Right ventricle myocardium superior (tissue), 1 donor: ENCODE measurements at places on chromosomes 7 and 10. TPM values are rescaled to one million over a fixed set of nuclear protein-coding genes. Genes with fewer than 3 reads are reported as not detected.

DNA sequence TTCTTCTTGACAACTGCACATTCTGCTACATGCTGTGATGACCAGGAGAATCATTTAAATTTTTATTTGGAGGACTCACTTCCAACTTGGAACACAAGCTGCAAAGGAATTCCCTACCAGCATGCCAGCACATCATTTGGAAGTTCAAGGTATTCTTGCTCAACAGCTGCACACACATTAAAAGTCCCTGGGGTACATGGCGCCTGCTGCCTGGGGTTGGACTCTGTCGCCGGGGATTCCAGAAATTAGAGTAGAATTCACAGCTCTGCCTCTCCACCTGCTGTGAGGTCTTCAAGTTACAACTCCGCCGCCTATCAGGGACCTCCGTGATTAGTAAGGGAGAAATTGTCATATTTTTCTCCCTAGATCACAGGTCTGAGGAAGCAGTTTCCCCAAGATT is 1.1 kb downstream of the ZNF32 start:
- no peak for DNase-seq

DNA sequence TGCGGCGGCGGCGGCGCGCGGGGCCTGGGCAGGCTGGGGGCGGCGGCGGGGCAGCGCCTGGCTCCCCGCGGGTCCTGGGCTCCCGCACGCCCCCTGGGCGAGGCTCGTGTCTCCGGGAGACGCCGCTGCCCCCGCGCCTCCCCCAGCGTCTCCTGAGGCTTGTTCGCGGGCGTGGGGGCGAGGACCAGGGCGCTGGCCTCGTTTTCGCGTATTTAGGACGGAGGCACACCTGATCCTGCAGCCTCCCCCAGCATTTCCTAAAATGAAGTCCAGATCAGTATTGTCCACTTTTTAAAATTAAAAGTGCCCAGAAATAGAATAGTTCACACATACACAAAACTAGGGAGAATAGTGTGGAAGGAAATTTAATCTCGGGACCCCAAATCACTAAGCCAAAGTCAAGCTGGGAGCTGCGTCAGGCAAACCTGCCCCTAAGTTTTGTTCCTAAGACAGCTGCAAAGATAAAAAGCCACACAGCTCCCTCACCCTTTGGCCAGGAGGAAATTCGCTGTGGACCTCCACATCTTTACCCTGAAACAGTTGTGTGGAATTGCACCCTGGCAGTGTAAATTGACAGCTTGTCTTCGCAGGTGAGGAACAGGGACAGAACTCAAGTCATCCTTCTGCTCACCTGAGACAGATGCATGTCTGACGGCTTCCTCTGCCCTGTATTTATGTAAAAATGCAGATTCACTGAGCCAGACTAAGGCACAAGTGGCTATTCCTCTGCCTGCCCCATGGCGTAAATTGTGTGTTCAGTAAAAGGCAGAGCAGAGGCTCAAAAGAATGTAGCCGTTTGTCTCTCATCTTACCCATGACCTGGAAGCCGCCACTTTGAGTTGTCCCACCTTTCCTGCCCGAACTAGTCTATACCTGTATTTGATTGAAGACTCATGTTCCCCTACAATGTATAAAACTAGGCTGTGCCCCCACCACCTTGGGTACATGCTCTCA is 740 bp downstream of the GALNT11 start:
- DNase-seq = no peak

GRCh38 chr7:11077816-11078215 is 104.1 kb downstream of the PHF14 start:
- DNase-seq = no peak

AKR1E2 gene
- 5.1 TPM for total RNA-seq

SSC4D gene
- 0.97 TPM for total RNA-seq
